ENCODE measurements at places on chromosomes 6 and 20.
A peak's percentile ranks its signal among the peaks of the same experiment; 100 is the strongest.

- no peak for DNase-seq
Observed at GRCh38 chr6:10685092-10685915, 9.1 kb downstream of the C6orf52 start.

DNA sequence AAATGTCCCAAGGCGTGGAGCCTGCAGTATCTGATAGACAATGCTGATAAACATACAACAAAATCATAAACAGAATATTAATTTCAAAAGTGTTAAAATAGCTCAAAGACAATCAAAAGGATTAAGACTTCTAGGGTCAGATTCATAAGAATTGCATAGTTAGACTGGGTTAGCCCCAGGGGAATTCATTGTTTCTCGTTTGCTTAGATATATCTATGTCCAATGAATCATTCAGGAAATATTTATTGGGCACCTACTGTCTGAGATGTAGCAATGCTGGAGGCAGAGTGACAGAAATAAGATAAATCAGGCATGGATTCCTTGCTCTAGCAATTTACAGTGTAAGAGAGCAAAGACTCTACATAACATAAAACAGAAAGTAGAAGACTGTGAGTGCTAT lies 124.4 kb upstream of the PRL start:
- DNase-seq = no peak

DNA sequence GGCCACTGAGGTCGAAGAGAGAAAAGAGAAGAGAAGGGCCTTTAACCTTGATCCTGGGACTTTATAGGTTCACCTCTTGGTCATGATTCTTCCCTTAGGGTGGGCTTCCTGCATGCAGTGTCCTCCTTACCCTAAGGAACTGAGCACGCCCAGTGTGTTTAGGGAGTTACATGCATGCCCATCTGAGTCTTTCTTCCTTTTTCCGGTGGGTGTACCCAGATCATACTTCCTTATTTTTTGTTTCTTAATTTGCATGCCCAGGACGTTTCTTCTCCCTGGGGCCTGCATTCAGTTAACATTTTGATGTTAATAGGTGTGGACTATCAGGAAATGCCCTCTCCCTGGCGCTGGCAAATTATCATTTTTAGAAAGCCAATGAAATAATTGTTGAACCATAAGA lies 91.5 kb downstream of the HTR1B start:
- no peak for DNase-seq

DNA sequence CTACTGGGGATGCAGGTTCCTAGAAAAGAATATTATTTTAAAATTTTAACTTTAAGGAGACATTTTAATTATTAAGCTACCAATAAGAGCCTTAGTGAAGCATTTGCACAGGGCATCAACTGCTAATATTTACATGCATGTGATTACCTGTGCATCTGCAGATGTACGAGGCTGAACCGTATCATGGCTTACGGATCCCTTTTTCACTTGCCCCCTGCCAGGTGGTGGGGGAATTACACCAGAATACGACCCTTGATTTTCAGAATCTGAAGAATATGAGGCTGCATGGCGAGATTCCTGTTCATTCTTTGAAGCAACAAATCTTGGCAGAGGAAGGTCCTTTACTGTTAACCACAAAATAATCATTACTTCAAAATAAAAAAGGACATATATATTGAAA lies 42.7 kb downstream of the REPS1 start:
- DNase-seq = no peak

GRCh38 chr20:63004607-63005364 lies 2.0 kb downstream of the BHLHE23 start:
- no peak for DNase-seq

DNA sequence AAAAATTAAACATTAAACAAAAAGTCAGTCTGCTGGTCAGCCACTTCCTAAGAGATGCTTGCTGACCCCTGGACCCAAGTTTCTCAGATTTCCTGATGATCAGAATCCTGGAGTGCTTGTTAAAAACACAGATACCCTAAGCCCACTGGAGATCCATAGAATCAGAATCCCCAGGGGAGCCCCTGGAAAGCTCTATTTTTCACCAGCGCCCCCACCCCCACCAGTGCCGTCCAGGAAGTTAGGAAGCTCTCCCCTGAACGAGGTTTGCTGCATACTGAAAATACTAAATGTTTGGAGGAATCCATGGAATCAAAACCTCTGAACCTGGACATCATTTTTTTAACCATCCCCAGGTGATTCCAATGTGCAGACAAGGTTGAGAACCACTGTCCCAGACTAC lies 69.2 kb downstream of the BFSP1 start:
- DNase-seq = no peak

- DNase-seq = no peak
Observed at GRCh38 chr20:16861708-16862107, 113.5 kb downstream of the OTOR start.

DNA sequence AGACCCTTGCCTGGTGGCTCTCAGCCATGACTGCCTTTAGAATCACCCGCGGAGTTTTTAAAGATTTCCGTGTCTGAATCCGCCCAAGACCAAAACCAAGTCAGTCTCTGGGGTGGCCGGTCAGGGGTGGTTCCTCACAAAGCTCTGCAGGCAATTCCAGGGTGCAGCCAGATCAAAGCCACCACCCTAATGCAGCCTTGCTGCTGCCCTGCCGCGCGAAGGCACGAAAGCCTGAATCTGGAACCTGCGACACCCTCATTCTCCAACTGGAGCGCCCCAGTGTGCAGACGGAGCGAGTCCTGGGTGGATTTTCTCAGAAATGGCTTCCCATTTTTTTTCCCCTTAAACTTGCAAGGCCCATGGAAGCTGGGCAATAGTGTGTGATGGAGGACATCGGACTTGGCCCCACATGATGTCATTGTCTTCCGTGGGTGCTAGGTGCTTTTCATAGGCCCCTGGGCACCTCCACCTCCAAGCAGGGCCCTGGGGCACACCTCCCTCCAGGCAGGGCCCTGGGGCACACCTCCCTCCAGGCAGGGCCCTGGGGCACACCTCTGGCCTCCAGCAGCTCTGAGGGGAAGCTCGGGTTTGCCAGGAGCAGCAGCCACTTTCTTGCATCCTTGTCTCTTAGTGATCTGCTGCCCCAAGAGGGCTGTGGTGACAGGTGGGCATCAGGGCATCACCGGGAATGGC lies 343.1 kb downstream of the ZFAND3 start:
- no peak for DNase-seq

- no peak for DNase-seq
Observed at GRCh38 chr6:13261464-13261994, 66.8 kb downstream of the TBC1D7 start.

DNA sequence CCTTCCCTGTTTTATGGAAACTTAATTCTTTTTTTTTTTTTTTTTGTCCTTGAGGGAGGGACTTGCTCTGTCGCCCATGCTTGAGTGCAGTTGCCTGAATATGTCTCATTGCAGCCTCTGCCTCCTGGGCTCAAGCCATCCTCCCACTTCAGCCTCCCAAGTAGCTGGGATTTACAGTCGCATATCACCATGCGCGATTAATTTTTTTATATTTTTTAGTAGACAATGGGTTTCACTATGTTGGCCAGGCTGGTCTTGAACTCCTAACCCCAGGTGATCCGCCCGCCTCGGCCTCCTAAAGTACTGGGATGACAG lies 654 bp downstream of the TMEM14C start:
- no peak for DNase-seq

DNA sequence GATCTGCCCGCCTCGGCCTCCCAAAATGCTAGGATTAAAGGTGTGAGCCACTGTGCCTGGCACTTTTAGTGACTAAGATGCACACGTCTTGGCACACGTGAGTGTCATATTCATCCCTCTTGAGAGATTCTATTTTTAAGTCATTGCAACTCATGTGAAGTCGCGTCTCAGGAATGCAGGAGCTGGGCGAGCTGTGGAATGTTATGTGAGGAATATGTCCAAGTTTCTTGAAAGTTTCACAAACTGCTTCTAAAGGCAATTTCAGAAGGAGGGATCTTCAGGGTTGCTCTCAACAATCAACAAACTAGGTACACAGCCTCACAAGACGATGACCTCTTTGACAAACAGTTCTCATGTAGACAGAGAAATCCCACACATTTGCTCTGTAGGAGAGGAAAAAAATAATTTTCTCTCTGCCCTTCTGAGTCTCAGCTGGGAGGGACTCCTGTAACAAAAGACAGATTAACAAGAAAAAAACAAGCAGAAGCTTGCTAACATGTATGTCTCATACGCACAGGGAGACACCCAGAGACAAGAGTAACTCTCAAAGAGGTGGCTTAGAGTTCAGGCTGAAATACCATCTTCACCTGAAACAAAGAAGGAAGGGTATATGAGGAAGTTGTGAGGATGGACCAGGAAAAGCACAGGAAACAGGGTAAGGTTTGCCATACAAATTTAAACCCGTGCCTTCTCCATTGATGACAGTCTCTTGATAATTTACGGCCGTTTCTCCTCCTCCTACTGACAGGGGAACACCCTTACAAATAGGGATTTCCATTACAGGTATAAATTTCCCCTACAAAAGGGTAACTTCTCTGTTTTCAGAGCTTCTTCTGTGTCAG lies 45.3 kb upstream of the FAM50B start:
- no peak for DNase-seq

DNA sequence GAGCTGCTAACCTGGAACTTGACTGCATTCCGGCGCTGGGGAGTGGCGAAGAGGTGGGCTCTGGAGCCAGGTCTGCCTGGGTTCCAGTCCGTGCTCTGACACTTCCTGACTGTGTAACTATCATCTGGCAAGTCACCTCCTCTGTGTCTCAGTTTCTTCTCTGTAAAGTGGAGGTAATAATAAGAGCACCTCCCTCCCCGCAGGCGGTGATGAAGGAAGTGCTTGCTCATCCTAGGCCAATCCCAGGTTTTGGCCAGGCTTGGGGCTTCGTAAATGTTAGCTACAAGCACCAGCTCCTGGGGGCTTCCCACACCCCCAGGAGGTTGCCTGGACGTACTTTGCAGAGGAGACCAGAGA lies 32.8 kb downstream of the SNAI1 start:
- DNase-seq = no peak

DNA sequence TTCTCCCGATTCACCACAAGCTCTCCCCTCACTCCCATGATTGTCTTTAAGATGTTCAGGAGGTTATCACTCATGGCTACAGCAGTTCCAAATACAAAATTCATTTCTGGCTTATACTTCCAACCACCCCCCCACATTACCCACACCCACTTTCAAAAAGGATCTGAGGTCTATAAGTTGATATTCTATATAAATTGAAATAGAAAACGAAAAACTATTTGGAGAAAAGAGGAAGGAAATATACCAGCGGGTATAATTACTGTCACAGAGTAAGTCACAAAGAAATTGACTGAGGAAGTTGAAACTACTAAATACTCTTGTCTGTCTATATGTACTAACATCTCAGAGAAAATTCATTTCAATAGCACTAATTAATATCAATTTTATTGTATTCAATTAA lies 112.7 kb upstream of the TNFAIP3 start:
- no peak for DNase-seq

- DNase-seq = no peak
Observed at GRCh38 chr6:36818756-36819155, 20.5 kb downstream of the CPNE5 start.

GRCh38 chr20:45500022-45500421 lies 15.4 kb downstream of the SPINT3 start:
- no peak for DNase-seq

DNA sequence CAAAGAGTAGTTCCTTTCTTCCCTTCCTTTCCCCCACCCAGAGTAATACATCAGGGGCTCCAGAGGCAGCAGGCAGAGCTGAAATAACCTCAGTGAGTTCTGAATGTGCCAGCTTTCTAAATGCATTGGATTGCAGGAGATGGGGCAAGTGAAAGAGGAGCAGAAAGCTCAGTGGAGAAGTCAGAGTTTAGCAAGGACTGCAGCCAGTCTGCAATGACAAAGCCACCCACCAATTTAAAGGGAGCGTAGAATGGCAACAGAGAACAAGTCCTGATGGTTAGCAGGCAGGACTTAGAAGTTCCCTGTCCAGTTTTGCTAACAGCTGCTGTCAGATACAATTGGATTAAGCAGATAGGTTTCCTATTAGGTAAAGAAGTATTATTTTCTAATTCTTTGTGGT lies 203.4 kb upstream of the RIN2 start:
- no peak for DNase-seq

GRCh38 chr6:3311826-3312225 lies 53.1 kb downstream of the PSMG4 start:
- no peak for DNase-seq

DNA sequence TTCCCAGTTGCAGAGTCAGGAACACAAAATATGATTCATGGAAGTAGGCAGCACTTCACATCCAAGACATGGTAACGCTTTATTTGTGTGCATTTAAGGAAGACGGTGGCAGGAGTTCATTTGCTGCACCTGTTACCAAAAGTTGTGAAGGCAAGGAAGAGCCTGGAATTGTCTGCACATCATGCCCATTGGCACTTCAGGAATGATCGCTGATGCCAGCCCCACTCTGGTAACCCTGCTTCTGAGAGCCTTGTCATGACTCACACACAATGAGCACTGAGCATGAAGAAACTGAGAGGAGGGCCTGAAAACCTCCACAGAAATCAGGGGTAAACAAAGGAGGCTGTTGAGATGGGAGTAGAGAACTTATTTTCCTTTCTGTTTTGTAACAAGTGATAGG lies 181.1 kb downstream of the RPS12 start:
- no peak for DNase-seq

GRCh38 chr6:149264629-149265028 lies 52.9 kb upstream of the TAB2 start:
- DNase-seq = no peak

GRCh38 chr6:125819535-125820326 lies 29.0 kb downstream of the NCOA7 start:
- no peak for DNase-seq

- DNase-seq = peak; percentile 16
Observed at GRCh38 chr6:20366082-20366830, 35.4 kb upstream of the E2F3 start.

GRCh38 chr6:62999796-63000195 lies 211.5 kb upstream of the FKBP1C start:
- DNase-seq = no peak

GRCh38 chr20:36792422-36792821 lies 18.9 kb upstream of the DSN1 start:
- no peak for DNase-seq

DNA sequence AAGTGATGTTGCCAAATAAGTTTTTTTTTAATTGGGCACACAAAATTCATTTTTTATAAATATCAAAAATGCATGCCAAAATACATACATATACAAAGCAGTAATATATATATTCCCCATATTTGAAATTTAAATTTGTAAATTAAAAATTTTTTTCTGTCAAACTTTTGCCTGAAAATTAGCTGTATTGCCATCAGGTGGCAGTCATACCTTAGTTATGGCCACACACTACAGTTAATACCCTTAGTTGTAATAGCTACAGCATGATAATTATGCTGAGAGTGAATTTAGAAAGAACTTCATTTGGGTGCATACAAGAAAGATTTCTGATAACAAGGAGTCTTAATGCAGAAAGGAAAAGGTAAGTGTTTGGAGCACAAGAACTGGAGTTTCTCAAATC lies 46.2 kb upstream of the SDHAF4 start:
- no peak for DNase-seq

GRCh38 chr20:63117661-63118302 lies 98.1 kb downstream of the YTHDF1 start:
- no peak for DNase-seq

Data from stimulated activated CD8-positive, alpha-beta memory T cell treated with anti-CD3 and anti-CD28 coated beads, Interleukin-4, amount 100 ng/mL, for 4 hours (primary cell).